ENCODE measurements at places on chromosomes 2 and 18.

DNA sequence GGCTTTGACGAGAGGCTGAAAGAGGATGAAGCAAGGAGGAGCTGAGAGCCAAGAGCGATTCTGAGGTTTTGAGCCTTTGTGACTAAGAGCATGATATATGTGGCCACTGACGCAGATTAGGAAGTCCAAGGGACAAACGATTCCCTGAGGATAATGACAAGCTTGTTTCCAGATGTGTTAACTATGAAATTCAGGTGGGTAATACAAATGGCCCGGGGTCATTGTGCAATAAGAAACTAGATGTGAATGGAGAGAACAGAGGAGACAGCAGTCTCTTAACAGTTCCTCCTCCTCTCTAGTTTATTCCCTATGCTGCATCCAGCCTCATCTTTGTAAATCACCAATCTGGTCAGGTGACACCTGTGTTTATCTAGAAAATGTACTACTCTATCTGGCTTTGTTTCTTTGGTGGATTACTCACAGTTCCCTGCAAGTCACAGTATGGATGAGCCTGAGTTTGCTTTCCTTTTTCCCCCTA lies 84.2 kb downstream of the SOCS6 start:
- DNase-seq, result no peak

DNA sequence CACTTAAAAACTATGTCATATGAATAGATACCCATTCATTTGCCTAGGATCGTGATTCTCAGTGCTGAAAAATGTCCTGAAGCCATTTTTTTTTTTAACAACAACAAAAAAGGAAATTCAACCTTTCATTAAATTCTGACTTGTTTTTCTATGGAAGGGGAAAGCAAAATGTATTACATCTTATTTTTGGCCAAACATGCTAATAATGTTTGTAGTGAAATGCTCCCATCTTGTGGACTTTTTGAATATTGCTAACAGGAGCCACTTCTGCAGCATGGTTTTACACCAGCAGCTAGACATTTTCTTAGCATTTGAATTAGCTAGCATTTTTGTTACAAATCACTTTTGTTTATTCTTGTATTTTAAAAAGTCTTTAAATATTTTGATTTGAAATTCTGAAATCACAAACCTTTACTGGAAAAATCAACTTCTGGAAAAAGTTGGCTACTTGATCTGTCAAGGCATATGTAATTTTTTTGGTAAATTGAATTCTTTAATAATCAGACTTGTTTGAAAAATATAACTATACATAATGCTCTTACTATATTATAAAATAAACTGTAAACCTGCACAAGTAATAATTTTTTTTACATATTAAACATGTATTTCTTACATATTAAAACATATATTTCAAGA lies 75.8 kb downstream of the KIDINS220 start:
- no peak for DNase-seq

- DNase-seq, result no peak
These were observed 5.3 kb upstream of the ASAP2 start for GRCh38 chr2:9201185-9201891.

DNA sequence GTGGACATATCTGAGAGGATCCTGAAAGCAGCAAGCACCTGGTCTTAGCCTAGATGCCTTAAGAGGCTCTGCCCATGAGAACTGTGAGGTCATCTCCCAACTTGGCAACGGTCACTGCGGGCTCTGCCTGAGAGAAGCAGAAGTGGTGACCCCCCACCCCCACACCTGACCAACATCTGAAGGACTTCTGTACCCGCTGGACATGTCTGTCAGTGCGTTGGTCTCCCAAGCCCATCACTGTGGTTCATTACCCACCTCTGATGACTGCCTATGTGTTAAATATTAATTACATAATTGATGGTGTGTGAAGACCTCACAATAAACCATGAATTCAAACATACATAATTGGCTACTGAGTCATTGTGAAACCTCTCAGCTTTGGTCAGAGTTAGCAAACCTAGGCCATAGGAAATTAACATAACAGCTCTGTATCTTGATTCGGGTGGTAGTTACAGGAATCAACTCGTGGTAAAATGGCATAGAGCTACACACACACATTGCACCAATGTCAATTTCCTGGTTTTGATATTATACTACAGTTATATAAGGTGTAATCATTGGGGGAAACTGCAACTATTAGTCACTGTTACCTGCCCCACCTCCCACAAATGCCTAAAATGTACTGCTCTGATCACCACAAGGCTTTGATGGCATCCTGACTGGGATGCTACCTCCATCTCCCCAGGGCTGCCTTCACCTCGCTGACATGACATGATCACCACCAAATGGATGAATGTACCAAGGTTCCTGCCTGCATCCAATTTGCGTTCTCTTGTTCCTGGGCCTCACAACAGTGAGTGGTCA lies 4.3 kb upstream of the GALNT1 start:
- DNase-seq, result no peak

DNA sequence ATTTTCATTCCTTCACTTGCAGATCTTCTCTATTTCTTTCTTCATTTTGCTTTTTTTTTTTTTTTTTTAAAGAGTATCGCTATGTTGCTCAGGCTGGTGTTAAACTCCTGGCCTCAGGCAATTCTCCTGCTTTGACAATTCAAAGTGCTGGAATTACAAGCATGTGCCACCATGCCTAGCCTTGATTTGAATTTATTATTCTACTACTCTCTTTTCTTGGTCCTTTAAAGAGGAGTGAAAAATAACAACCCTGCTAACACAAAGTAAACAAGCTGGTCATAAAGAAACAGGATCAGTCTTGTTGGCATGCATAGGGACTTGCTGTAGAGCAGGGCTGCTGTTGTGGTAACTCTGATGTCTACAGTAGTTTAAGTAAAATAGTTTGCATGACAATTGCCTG lies 1615.3 kb upstream of the ZEB2 start:
- DNase-seq, result no peak

DNA sequence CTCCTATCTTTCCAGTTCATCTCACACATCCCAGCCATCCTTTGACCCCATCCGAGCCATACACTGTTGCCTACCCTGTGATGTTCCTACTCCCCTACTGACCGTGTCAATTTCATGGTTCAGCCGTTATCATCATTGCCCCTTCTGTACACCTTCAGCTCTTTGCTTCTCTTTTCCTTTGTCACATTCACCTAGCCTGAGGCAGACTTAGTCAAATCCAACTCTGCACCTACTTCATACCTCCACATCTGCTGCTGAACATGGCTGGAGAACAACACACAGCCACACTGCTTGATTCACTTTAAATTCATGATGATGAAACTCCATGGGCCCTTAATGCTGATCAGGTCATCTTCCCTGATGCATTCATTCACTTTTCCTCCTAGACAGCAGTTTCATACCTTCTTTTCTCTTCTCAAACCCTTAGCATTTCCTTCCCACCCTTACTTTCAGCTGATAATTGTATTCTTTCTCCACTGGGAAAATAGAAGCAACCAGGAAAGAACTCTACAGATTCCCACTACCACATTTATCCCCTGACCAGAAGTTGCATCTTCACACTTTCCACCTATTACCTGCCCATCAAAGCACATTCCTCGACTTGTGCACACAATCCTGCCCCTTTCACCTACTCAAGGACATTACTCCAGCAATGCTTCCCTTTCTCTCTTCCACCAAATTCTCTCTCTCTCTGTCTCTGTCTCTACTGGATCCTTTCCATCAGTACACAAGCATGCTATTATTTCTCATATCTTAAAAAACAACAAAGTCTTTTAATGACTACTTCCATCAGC lies 59.6 kb downstream of the PKDCC start:
- DNase-seq, result no peak

- DNase-seq, result no peak
These were observed 42.6 kb downstream of the TTR start for GRCh38 chr18:31634331-31634713.

- DNase-seq, result no peak
These were observed 63.5 kb downstream of the MYOM1 start for GRCh38 chr18:3156325-3156640.
